NCI-H2107 (cell line): ENCODE measurements at places on chromosomes 4 and X.

DNA sequence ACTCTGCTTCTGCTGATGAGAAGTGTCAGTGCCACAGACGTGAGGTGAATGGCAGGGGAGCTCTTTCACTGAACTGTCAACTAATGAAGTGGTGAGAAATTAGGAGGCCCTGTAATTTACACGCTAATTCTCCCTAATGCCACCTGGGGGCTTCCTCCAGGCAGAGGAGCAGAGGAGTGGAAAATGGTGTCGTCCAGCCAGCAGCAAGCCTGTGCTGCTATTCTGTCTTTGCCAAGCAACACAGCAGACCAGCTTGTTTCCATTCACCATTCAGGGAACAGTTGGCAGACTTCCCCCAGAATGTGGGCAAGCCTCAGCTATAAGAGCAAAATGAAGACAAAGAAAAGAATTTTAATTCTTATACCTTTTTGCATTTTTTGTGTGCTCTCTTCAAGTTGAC, 245.2 kb upstream of the TET2 start:
- no peak for DNase-seq

DNA sequence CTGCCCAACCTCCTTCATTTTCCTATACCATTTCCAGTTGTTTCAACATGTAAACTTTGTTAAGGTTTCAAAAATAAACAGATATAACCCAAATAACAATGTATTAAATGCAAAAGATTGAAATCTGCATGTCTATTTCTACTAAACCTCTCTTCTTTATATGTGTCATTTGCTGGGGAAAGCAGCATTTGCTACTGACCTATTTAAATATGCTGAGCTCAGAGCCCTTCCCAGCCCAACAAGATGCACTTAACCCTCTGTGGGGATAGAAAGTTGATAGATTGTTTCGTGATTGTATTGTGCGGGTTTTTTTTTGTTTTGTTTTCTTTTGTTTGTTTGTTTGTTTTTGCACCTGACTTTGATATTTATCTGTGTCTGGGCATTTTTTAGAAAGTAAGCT, 139.5 kb downstream of the UCHL1 start:
- DNase-seq, result no peak

DNA sequence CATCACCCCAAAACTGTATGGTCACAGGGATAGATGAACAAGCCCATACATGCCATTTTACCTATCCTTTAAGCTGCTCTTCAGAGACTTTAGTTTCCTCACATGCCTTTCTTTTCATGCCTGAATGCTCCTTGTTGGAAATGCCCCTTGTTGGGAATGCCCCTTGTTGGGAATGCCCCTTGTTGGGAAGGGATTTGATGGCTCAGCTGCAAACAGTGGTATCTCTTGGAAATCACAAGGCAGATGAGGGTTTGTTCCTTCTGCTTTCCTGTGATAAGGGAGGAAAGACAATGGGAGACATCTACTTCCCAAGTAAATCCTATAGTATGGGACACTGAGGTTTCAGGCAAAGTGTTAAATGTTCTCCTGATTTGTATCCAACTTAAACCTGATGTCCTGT, 11.5 kb downstream of the CXCL2 start:
- DNase-seq, result no peak

DNA sequence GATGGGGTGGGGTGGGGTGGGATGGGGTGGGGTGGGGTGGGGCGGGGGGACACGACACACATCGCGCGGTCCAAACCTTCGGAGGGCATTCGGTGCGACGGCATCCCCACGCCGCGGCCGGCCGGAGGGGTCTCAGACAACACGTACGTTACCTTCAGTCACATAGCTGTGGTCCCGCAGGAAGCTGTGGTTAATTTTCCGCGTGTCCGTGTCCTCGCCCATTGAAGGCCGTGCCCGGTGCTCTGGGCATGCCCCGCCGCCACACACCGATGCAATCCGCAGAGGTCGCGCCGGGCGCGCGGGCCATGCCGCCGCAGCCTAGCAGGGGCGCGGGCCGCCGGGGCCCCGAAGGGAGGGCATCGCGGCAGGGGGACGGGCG, 417 bp downstream of the PPP2R2C start:
- DNase-seq, result no peak

- no peak for DNase-seq
These were observed 11.4 kb downstream of the L1CAM start for GRCh38 chrX:153874366-153875125.

DNA sequence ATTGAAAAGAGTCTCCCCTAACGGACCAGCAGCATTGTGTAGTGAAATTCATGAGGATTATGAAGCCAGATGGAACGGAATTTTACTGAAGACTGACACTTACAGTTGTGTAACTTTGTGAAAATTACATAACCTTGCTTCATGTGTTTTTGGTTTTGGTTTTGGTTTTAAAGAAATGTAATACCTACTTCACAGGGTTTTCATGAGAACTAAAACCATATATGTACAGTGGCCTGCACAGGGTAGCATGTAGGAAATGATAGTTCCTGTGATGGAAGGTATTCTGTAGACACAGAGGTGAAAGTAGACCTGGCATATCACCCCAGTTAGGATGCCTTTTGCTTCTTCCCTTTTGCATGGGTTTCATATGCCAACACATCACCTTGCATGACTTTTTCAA, 247.0 kb downstream of the BANK1 start:
- no peak for DNase-seq

DNA sequence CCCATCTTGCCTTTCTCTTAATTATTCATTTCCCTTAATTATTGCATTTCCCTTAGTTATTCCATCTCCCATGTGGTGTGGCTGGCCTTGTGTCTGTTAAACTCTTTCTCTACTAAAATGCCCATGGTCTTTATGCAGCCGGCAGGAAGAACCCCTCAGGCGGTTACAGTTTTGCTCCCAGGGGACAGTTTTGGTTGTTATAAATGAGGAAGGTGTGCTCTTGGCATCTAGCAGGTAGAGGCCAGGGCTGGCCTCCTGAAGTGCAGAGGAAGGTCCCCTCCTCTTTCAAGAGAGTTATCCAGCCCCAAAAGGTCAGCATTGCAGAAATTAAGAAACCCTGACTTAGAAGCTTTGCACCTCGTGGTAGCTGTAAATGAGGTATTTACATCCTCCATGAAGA, 18.0 kb downstream of the TBL1X start:
- no peak for DNase-seq

DNA sequence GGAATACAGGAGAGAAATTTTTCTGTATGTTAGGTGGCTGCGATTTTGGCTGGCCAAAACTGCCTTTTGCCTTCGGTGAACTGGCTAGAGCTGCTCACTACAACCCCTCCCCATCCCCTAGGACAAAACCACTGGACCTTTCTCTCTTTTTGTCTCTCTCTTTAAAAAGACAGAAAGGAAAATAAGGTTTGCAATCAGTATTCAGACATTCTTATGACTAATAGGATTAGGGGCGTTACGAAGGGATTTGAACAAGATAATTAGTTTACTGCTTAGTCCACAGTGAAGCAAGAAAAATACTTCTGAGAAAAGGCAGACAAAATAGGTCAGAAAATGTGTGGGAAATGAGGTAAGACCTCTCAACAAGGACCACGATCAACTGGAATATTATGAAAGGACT, 180.4 kb downstream of the SLIT2 start:
- no peak for DNase-seq

DNA sequence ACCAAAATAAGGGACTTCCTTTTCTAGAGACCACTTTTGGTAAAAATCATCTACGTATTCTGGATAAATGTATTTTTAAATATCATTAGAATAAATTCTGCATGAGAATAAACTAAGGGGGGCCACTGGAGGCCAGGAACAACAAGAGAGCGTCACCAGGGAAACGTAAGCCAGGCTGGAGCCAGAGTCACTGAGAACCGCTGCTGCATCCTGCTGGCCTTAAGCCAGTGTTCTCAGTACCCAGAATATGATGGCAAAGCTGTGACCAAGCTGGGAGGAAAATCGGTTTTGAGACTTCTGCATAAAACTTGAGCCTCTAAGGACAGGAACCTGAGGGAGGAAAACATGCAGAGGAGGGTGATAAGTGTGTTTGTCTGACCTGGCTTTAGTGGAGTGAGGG, 63.0 kb upstream of the FAM9A start:
- DNase-seq, result no peak

DNA sequence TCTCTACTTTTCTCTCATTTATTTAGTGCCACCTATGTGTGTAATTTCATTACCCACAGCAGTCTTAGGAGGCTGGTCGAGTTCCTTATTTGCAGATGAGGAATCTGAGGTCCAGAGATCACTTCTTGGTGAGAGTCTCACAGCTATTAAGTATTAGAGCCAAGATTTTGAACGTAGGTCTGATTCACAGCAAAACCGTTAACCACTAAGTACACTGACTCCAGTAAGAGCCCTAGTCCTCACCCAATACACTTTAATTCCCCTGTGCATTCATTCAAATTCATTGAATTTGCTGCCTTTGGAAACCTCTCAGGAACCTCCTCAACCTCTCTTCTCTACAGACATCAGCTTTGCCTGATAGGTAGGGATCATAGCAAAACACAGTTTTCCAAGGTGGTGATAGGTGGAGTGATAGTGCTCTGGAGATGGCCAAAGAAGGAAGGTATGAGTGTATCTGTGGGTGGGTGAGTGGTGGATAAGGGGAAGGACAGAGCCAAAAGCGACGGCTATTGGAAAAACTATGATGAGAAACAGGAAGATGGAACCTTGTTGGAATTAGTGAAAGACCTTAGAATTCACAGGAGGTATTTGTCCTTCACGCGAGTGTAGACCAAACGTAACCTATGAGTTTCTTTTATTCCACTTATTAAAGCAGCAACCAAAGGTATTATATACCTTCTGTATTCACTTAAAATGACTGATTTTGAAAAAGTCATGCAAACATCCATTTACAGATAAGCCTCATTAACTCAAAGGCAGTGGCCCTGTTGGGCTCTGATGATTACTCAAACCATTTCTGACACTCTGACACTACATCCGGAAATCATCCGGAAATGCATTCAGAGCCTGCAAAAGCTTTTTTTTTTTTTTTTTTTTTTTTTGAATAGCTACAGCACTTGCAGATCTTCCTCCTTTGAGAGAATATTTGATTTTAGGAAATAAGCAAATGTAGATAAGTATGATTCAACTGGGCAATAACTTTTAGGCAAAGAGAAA, 6.3 kb downstream of the FMR1 start:
- no peak for DNase-seq

DNA sequence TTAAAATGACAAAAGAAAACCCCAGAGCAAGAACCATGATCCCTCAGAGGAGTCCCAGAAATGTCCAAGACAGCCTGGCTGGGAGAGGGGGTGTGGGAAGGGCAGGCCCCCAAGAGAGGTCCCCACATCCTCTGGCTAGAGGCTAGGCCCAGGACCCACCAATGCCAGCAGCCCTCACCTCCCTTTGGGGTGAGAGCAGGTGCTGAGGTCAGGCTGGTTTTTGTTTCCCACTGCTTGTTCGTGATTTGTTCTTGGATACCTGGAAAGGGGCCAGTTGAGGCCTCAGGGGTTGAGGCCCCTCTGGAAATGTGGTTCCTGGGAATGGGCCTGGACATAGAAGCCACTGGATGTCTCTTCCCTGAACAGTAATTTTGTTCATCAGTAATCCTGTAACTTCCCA, 2.3 kb upstream of the GRSF1 start:
- DNase-seq, result no peak

GRCh38 chrX:107823456-107823855, 2.2 kb upstream of the MID2 start:
- DNase-seq, result no peak

- DNase-seq, result no peak
These were observed 94.5 kb upstream of the IL15 start for GRCh38 chr4:141541851-141542250.

DNA sequence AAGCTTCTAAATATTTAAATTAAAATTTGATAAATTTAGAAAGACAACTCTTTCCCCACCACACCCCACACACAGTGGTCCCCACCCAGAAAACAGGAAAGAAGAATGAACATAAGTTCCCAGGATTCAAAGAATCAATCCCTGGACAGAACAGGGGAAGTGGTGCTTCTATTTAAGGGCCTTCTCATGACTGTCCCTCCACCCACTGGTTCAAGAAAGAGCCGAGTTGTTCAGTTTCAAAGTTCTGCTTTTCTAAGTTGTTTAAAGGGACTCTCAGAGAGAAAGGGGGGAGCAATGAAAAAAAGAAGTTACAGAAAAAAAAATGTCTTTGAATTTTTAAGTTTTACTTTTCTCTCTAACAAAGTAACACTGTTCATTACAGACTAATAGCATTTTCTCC, 195.8 kb downstream of the PDGFC start:
- no peak for DNase-seq
